Suprapubic skin (tissue), 4 donors: ENCODE measurements at places on chromosomes 13 and 19. TPM values are rescaled to one million over a fixed set of nuclear protein-coding genes. Genes with fewer than 3 reads are reported as not detected.

GRCh38 chr13:113979791-113980471, 6.1 kb upstream of the C13orf46 start:
- H3K36me3 ChIP-seq = peaks cover 48% of the 10 kb centered on the region
- peak; percentile 44 for DNase-seq
- no peak overlapping the region for H3K27ac ChIP-seq
- peaks cover 29% of the 10 kb centered on the region for H3K4me1 ChIP-seq

GRCh38 chr13:58080806-58081205, 449.3 kb downstream of the PCDH17 start:
- no peaks in the 10 kb centered on the region for H3K27me3 ChIP-seq
- no peak for DNase-seq
- no peak overlapping the region for H3K27ac ChIP-seq
- H3K4me1 ChIP-seq = no peaks in the 10 kb centered on the region
- no peaks in the 10 kb centered on the region for H3K36me3 ChIP-seq
- H3K4me3 ChIP-seq = no peak overlapping the region

DNA sequence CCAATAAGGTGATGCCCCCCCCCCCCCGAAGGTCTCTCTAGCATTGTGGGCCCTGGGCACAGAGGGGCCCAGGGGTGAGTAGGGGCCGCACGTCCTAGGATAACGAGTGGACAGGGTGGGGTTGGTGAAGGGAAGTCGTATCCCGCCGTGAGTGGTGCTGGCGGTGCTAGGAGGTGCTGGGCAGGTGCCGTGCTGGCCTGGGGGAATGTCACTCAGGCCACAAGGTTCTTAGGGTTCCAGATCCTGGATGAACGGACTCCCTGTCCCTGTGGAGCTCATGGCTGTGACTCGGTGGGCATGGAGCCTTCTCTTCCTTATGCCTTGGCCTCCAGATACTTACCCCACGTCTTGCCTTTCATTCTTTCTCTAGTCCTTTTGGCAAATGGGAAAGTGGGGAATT, 157.4 kb upstream of the SOX1 start:
- H3K27ac ChIP-seq = no peak overlapping the region
- H3K4me1 ChIP-seq = no peaks in the 10 kb centered on the region
- H3K27me3 ChIP-seq = peaks cover 7% of the 10 kb centered on the region
- no peak overlapping the region for H3K4me3 ChIP-seq

The AMER2 gene
- total RNA-seq = 0.32 TPM

DNA sequence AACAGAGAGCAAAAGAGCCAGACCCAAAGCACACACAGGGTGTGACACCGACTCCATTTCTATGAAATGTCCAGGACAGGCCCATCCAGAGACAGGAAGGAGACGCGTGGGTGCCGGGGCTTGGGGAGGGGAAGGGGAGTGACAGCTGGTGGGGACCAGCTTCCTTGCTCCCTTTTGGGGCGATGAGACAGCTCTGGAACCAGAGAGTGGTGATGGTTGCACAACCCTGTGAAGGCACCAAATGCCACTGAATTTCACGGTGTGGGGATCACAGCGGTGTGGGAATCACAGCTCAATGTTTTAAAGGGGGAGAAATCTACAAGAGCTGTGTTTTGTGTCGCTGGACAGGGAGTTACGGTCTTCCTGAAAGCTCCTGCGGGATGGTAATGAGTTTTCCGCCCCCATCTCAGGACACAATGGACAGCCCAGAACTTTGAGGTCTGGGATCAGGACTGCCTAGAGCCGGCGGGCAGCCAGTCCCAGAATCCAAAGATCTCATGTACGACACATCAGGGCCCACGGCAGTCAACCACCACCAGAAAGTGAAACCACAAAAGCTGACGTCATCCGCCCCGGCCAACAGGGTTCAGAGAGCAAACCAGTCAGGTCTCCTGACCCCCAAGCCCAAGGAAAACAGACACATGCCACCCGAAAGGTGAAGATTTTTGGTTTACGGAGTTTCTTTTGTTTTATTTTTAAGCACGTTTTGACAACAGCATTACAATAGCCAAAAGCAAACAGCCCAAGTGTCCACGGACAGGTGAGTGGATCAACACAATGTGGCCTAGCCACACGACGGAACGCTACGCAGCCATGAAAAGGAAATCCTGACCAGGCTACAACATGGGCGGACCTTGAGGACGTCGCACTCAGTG, 7.3 kb downstream of the SGTA start:
- no peaks in the 10 kb centered on the region for H3K27me3 ChIP-seq
- DNase-seq = no peak
- peak overlapping the region; percentile 71 for H3K27ac ChIP-seq
- peaks cover 24% of the 10 kb centered on the region for H3K4me1 ChIP-seq
- peaks cover 15% of the 10 kb centered on the region for H3K36me3 ChIP-seq
- peak overlapping the region; percentile 27 for H3K4me3 ChIP-seq

The SRRM5 gene
- not detected for total RNA-seq

DNA sequence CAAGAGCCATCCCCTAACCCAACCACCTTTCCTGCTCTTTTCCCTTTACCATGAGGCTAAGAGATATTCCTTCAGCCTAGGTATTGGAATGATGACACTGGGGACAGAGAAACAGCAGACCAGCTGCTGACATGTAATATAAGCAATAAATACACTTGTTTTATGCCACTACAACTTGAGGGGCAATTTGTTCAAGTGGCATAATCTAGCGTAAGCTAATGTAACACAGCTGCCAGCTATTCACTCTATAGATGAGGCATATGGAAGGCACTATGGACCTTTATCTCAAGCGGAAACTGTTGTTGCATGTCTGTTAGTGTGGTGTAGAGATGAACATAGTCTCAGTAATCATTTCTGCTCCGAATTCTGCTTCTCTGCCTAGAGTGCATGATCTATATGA, 111.1 kb downstream of the STARD13 start:
- DNase-seq = no peak
- no peaks in the 10 kb centered on the region for H3K27me3 ChIP-seq
- H3K4me1 ChIP-seq = peaks cover 5% of the 10 kb centered on the region

The SHC2 gene
- total RNA-seq = 16.3 TPM
